Stimulated activated CD8-positive, alpha-beta memory T cell treated with anti-CD3 and anti-CD28 coated beads, Interleukin-2, amount 100 ng/mL, for 1 hour (primary cell): ENCODE measurements at places on chromosomes 1 and 21.

DNA sequence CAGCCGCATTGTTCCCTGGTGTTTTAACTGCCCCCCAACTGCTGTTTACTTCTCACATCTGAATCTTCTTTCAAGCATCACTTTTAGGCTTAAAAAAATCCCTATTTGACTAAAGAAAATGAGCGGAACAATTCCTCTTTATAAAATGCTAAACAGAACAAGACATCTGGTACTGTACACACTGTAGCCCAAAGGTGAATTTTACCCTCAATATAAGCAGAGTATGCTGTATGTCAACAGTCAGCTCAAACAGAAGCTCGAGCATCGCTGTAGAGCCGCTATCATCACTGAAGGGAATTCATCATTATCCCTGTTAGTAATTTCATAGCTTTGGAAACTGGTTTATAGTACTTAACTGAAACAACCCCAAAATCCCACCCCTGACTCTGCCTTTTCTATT, 85.3 kb downstream of the LRRC8D start:
- no peak for DNase-seq

DNA sequence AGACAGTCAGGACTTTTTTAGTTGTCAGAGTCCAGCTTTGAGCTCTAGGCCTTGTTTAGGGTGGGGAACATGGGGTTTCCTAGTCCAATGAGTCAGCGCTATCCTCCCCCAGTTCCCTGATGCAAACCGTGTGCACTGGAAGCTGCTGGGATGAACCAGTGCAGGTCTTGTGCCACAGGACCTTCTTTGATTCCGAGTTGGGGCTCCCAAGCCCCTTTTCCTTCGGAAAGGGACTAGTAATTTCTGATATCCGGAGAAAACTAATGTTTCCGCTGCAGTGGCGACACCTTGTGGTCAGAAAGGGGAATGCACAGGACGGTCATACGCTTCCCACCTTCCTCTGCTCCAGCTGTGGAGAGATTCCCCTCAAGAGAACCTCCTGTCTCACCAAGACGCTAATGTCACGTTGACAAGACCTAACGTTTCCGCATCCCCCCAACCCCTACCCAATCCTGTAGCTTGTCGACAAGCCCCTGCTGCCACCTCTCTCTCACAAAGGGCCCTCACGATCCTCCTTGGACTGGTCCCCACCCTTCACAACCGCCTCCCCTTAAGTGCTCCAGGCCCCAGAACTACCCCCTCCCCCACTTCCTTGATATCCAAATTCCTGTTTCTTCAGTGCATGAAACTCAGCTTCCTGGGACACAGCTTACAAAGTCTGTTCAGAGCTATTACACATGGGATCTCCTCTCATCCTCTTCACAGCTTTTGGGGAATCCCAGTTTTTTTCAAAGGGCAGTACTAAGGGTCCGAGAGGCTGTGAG, 30.9 kb downstream of the GPA33 start:
- DNase-seq: peak; percentile 52

DNA sequence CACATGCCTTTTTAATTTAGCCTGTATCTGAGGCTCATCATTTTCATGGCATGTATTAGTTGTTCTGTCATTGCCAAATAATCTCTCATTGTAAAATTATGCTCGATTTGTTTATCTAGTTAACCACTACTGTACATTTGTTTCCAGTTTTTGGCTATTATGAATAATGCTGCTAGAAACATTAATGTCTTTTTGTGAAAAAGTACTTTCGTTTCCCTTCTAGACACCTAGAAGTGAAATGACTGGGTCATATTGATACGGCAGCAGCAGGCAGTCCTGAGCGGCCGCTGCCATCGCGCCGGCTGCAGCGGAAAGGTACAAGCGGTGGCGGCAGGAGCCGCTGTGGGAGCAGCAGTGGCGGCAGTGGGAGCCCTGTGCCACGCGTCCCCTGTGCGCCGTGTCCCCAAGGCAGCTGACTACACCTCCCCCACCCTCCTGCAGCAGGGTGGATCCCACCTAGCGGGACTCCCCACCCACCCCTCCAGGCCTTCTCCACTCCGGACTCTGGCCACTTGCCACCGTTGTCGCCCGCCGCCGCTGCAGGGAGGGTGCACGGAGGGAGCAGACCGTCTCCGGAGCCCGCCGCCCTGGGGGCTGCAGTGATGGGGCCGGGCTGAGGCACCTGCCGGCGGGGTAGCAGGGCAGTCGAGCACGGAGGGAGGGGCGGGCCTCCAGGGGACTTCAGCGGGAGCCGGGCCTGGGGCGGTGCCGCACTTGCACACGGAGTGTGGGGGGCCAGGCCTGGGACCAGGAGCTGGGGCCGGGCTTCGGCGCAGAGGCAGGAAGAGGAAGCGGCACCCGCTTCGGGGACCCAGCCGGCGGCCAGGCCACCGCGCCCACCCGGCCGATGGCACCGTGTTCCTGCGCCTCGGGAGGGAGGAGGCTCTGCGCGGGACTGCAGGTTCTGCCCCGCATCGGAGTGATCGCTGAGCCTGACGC, 66.8 kb upstream of the RGS7 start:
- no peak for DNase-seq

- no peak for DNase-seq
Measured at GRCh38 chr21:22319435-22319834, 1321.2 kb downstream of the NCAM2 start.

DNA sequence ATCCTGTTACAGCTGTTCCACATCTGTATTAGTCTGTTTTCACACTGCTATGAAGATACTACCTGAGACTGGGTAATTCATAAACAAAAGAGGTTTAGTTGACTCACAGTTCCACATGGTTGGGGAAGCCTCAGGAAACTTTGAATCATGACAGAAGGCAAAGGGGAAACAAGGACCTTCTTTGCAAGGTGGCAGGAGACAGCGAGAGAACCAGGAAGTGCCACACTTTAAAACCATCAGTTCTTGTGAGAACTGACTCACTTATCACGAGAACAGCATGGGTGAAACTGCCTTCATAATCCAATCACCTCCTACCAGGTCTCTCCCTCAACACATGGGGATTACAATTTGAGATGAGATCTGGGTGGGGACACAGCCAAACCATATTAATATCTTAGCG, 110.3 kb upstream of the TRABD2B start:
- no peak for DNase-seq

GRCh38 chr1:184387476-184388318, 868 bp downstream of the C1orf21 start:
- peak; percentile 33 for DNase-seq

DNA sequence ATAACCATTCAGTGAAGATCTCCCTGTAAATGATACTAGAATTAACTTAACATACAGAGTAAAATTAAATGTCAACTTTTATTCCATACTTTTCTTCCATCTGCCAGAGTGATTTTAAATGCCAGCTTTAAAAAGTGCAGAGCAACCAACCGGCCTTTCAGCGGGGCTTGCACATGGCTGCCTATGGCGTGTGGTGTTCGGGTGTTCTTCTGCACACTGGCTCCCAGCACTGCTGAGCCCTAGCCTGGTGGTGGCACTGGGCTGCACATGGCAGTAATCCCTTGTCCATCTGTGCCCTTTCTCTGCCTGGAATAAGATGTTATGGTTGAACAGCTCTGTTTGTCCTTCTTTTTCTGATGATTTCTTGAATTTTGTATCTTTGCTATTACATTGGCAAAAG, 156.3 kb downstream of the SNX7 start:
- no peak for DNase-seq

GRCh38 chr1:185966471-185966870, 232.3 kb downstream of the HMCN1 start:
- no peak for DNase-seq

DNA sequence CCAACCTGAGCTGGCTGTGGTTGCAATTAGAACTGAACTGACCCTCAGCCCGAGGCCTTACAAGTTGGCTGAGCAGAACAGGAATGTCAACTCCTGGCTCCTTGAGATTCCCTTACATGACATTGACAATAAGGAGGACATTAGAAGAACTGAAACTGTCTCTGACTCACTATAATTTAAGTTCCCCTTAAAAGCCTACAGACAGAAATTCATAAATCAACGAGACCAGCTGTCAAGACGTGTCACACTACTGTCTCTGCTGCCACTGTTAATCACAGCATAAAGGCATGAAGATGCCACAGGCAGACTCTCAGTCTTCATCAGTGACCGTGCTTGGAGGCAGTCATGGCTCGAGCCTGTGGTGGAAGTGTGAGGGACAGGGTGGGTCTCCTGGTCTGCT, 168.8 kb downstream of the GABPA start:
- no peak for DNase-seq
